ENCODE measurements at places on chromosomes 11 and 22. TPM values are rescaled to one million over a fixed set of nuclear protein-coding genes. Genes with fewer than 3 reads are reported as not detected.

Gene DCHS1
- polyA plus RNA-seq: 3.3 TPM

GRCh38 chr11:1219834-1220815, 2.7 kb upstream of the MUC5B start:
- no peak overlapping the region for H3K4me3 ChIP-seq
- DNase-seq: no peak
- H3K27ac ChIP-seq: no peak overlapping the region
- peaks cover 13% of the 10 kb centered on the region for H3K27me3 ChIP-seq

DNA sequence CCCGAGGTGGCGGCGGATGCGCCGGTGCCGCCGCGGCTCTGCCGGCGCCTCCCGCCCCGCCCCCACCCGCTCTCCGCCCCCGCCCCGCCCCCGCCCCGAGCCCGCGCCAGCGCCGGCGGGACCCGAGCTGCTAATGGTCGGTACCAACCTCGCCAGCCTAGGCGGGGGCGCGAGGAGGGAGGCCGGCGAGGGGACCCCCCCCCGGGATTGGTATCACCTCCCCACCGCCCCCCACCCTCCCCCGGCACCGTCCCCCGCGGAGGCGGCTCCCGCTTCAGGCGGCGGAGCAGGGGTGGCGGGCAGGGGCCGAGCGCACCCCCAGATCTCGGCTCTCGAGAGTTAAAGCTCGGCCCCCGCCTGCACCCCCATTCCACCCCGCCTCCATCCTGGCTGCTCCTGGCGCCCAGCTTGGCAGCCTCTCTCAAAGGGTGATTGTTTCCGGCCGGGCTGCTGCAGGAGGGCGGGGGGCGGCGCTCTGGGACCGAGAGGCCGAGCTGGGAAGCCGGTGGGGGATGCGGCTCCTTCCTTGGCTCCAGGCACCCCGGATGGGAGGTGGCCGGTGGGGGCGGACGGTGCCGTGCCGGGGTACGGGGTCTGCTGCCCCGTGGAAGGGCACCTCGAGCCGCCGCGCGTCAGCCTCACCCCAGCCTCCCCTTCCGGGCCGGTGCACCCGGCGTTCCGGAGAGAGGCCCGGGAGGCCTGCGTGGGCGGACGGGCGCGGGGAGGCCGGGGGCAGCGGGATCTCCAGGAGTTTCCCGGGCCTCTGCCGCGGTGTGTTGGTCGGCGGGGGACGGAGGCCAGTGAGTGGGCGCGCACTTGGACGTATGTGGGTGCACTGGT, at the start of gene B3GAT1:
TSS of gene B3GAT1 (minus strand) at position 40 of the 840 bp plus-strand sequence. CDS start 24,583 bp downstream, outside the sequence.
- H3K4me3 ChIP-seq: no peak within 1 kb of the TSS
- no peak for DNase-seq
- no peak within 1 kb of the TSS for H3K27ac ChIP-seq
- H3K36me3 ChIP-seq: no peaks in the 10 kb centered on the region
- H3K4me1 ChIP-seq: no peaks in the 10 kb centered on the region

- H3K27ac ChIP-seq: no peak overlapping the region
- no peak for DNase-seq
- H3K4me1 ChIP-seq: peaks cover 4% of the 10 kb centered on the region
- no peaks in the 10 kb centered on the region for H3K27me3 ChIP-seq
- H3K4me3 ChIP-seq: no peak overlapping the region
Observed at GRCh38 chr11:86136538-86136937, 67.7 kb upstream of the PICALM start.

All from IMR-90 (cell line).